ENCODE measurements at places on chromosomes 1 and 21. TPM values are rescaled to one million over a fixed set of nuclear protein-coding genes. Genes with fewer than 3 reads are reported as not detected.

DNA sequence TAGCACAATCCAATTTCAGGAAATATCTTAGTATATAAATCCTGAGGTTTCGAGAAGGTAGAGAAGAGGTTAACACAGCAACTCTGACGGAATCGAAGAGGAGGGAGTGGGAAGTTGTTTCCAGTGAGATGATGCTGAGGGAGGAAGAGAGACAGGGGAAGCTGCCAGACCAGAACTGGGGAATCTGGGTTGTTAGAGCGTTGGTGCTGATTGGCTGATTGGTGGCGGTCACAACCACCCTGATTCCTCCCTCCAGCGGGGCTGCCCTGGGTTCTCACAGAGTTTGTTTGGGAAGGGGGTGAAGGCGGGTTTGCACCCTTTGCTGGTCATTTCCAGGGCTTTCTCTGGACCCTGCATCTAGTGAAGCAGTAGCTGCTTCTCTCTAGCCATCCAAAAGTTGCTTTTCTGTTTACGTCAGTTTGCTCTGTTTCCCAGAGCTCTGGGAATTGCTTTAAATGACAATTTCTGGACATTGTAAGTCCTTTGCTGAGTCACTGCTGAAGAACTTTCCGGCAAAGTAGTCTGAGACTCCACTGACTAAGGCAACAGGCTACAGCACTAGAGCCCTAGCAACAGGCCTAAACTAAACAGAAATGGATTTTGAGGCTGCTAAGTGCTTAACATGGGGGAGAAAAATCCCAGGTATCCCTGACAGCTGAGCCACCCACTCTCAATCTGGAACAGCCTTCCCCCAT lies 90.1 kb downstream of the TENT5C start:
- H3K4me1 ChIP-seq: peaks cover 17% of the 10 kb centered on the region
- H3K36me3 ChIP-seq: no peaks in the 10 kb centered on the region
- H3K27me3 ChIP-seq: no peaks in the 10 kb centered on the region

DNA sequence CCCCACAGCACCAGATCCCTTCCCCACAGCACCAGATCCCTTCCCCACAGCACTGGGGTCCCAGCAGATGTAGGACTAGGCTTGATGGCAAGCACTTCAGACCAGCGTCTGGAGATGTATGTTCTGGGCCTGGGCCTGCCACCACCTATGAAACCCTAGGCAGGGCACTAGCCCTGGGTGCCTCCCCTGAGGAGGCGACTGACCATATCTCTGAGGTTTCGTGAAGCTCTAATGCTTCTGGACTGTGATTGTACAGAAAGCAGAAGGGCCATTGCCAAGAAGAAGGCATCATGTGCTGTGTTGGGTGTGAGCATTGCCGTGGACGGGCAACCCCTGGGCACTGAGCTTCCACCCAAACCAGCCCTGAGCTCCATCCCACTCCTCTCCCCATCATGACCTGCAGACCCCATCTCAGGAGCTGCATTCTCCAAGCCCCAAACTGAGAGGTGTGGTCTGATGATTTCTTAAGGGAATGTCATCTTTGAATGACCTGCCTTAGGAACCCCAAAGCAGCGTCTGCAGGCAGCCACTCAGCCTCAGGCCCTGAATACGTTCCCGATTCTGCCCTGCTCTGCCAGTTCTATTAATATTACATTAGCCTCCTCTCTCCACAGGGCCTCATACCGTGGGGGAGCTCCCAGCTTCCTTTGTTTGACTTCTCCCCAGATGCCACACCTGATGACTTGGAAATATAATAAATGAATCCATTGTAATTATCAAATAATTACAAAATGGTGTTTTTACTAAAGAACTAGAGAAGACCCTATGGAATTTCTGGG lies 163.4 kb downstream of the TRIM33 start:
- H3K27me3 ChIP-seq: no peaks in the 10 kb centered on the region
- H3K4me1 ChIP-seq: peaks cover 14% of the 10 kb centered on the region
- no peaks in the 10 kb centered on the region for H3K36me3 ChIP-seq
- H3K27ac ChIP-seq: no peak overlapping the region

DNA sequence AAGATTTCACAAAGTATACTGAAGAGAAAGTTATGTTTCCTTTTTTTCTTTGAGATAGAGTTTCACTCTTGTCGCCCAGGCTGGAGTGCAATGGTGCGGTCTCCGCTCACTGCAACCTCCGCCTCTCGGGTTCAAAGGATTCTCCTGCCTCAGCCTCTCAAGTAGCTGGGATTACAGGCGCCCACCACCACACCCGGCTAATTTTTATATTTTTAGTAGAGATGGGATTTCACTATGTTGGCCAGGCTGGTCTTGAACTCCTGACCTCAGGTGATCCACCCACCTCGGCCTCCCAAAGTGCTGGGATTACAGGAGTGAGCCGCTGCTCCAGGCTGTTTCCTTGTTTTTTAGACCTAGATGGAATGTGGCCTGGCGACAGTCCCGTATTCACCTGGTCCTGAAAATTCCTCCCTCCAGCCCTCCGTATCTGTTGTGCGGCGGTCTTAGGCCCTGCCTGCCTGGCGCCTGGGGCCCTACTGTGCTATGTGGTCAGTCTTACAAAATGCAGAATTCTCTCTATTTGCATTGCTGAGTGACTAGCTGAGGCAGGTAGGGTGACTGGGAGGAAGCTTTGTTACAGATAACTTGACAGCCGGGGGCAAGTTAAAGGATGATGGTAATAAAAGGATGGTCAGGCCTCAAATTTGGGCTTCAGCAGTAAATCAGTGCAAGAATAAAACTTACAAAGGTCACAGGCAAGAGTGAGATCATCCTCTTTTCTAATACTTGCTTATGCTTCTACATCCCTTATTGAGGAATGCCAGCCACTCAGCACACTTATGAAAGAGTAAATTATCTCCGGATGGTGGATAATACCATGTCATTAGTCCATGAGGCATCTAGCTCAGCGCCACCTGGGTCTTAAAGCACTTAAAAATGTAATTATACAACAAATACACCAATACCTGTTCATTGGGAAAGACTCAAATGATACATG lies 30.3 kb downstream of the PARK7 start:
- H3K27me3 ChIP-seq: no peaks in the 10 kb centered on the region
- no peaks in the 10 kb centered on the region for H3K36me3 ChIP-seq
- DNase-seq: no peak
- H3K4me3 ChIP-seq: no peak overlapping the region
- H3K4me1 ChIP-seq: peaks cover 12% of the 10 kb centered on the region

DNA sequence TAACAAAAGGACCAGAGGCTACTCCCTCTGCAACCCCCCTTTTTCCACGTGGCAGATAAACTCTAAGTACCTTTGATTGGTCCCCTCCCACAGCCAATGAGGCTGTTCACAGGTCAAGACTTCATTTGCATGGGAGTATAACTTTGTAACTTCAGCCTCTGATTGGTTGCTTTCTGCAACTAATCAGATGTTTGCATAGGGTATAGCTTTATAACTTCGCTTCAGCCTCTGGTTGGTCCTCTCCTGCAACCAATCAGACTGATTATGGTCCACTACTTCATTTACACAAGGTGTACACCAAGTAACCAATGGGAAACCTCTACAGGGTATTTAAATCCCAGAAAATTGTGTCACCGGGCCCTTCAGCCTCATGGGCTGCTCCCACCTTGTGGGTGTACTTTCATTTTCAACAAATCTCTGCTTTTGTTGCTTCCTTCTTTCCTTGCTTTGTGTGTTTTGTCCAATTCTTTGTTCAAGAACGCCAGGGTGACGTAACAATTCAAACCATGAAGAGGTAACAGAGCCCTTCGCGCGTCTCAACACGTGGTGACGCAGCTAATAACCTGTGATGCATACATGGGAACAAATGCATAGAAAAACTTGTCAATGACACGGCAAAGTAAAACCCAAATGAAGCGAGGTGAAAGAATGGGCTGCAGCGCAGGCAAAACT lies 47.2 kb downstream of the VPS26C start:
- DNase-seq: no peak
- peak overlapping the region; percentile 60 for H3K4me3 ChIP-seq
- H3K27ac ChIP-seq: peak overlapping the region; percentile 77
- peaks cover 11% of the 10 kb centered on the region for H3K36me3 ChIP-seq
- peaks cover 18% of the 10 kb centered on the region for H3K4me1 ChIP-seq

- H3K27ac ChIP-seq: no peak overlapping the region
- H3K36me3 ChIP-seq: no peaks in the 10 kb centered on the region
- H3K4me3 ChIP-seq: no peak overlapping the region
- no peaks in the 10 kb centered on the region for H3K27me3 ChIP-seq
These were observed 17.4 kb downstream of the ZZZ3 start for GRCh38 chr1:77664939-77665516.

DNA sequence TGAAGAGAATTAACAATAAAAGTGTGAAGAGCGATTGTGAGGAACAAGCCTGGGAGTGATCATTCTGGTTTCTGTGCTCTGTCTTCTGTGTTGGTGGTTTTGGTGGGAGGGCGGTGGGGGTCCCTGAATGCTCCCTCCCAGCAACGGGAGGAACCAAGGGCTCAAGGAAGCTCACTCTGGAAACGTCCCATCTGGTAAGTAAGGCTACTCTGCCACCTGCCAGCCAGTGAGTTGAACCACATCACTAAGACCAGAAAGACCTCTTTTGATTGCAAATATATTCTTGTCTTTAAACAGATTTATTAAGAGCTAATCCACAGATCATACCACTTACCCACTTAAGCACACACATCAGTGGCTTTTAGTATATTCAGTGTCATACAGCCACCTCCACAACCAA lies 125.0 kb downstream of the PRDM2 start:
- H3K27ac ChIP-seq: no peak overlapping the region
- H3K36me3 ChIP-seq: peaks cover 34% of the 10 kb centered on the region
- no peaks in the 10 kb centered on the region for H3K4me1 ChIP-seq
- no peaks in the 10 kb centered on the region for H3K27me3 ChIP-seq
- no peak for DNase-seq

GRCh38 chr21:44285138-44285992 lies at the start of gene AIRE:
Gene AIRE, plus strand, starts transcription at chr21:44285876. Its CDS starts 131 bp downstream, at chr21:44286007.
- no peaks in the 10 kb centered on the region for H3K36me3 ChIP-seq
- H3K4me3 ChIP-seq: no peak within 1 kb of the TSS
- H3K4me1 ChIP-seq: peaks cover 11% of the 10 kb centered on the region
- no peak for DNase-seq
- no peak within 1 kb of the TSS for H3K27ac ChIP-seq

- no peaks in the 10 kb centered on the region for H3K36me3 ChIP-seq
- peaks cover 9% of the 10 kb centered on the region for H3K4me1 ChIP-seq
These were observed 26.5 kb downstream of the KAZN start for GRCh38 chr1:14624941-14625340.

GRCh38 chr1:72777918-72778317 lies 495.6 kb upstream of the NEGR1 start:
- peaks cover 5% of the 10 kb centered on the region for H3K4me1 ChIP-seq
- no peak for DNase-seq
- no peaks in the 10 kb centered on the region for H3K36me3 ChIP-seq
- no peaks in the 10 kb centered on the region for H3K27me3 ChIP-seq
- H3K4me3 ChIP-seq: no peak overlapping the region

DNA sequence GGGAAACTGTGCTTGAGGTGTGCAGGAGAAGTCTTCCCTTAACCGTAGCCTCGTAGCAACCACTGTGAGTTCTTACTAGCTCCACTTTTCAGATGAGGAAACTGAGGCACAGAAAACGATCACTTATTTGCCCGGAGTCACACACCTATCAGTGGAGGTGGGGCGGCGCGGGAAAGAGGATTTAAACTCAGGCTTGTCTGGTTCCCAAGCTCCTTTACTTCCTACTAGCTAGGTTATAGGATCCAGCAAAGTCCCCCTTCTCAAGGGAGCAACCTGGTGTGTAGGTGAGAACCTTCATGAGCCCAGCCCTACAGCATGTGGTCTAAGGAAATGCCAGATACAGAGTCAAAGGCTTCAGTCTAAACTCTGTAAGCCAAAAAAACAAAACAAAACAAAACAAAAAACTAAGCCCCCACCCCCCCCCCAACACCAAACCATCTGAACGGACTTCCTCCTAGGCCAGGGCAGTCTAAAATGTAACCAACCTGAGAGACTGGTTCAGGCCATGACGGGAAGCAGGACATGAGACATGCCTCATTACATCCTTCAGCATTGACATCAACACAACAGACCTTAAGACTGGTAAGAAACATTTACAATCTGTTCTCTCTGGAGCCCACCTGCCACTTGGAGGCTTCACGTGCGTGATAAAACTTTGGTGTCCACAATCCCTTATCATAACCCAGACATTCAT lies 709 bp upstream of the FBXO42 start:
- peak overlapping the region; percentile 90 for H3K27ac ChIP-seq
- no peaks in the 10 kb centered on the region for H3K36me3 ChIP-seq
- no peaks in the 10 kb centered on the region for H3K27me3 ChIP-seq
- H3K4me1 ChIP-seq: peaks cover 17% of the 10 kb centered on the region

- no peaks in the 10 kb centered on the region for H3K27me3 ChIP-seq
- peaks cover 11% of the 10 kb centered on the region for H3K4me1 ChIP-seq
- no peak for DNase-seq
- peak overlapping the region; percentile 77 for H3K27ac ChIP-seq
- no peaks in the 10 kb centered on the region for H3K36me3 ChIP-seq
These were observed 30.5 kb downstream of the EEIG2 start for GRCh38 chr1:108590441-108590840.

GRCh38 chr1:88288571-88288970 lies 395.5 kb upstream of the PKN2 start:
- no peaks in the 10 kb centered on the region for H3K36me3 ChIP-seq
- H3K4me3 ChIP-seq: no peak overlapping the region
- H3K4me1 ChIP-seq: no peaks in the 10 kb centered on the region
- no peak for DNase-seq
- no peaks in the 10 kb centered on the region for H3K27me3 ChIP-seq

GRCh38 chr1:195345149-195345548 lies 1263.1 kb downstream of the KCNT2 start:
- H3K4me3 ChIP-seq: no peak overlapping the region
- H3K36me3 ChIP-seq: no peaks in the 10 kb centered on the region
- H3K27me3 ChIP-seq: no peaks in the 10 kb centered on the region
- no peak for DNase-seq
- no peak overlapping the region for H3K27ac ChIP-seq

- no peak overlapping the region for H3K4me3 ChIP-seq
- no peak overlapping the region for H3K27ac ChIP-seq
- DNase-seq: no peak
- no peaks in the 10 kb centered on the region for H3K36me3 ChIP-seq
- no peaks in the 10 kb centered on the region for H3K4me1 ChIP-seq
These were observed 488.4 kb upstream of the ADGRL2 start for GRCh38 chr1:81312272-81312754.

GRCh38 chr1:181635110-181635509 lies 151.8 kb downstream of the CACNA1E start:
- H3K27ac ChIP-seq: no peak overlapping the region
- no peak for DNase-seq
- H3K4me1 ChIP-seq: no peaks in the 10 kb centered on the region

DNA sequence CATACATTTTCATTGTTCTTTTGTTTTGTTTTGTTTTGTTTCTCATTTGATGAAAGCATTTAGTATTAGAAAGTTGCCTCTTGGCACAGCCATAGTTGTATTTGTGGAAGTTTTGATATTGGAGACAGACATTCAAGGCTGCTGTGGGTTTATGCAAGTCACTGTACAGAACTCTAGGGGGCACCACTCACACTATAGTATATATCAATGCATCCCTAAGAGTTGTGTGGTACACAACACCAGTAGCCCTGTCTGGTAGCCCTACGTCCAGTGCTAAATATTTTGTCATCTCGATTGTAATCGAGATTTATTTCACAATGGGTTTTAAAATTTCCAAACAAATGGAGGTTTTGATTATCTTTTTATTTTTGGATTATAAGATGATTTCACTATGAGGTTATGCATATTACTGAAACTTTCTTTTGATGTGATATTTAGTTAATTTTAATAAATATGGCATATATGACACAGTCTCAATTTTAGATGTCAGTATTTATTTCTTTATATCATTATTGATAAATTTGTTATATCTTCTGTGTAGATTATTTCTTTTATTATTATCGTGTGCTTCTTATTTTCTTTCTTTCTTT lies 112.2 kb downstream of the NR5A2 start:
- no peaks in the 10 kb centered on the region for H3K4me1 ChIP-seq
- DNase-seq: no peak
- H3K4me3 ChIP-seq: no peak overlapping the region

- H3K4me1 ChIP-seq: peaks cover 13% of the 10 kb centered on the region
- H3K27me3 ChIP-seq: no peaks in the 10 kb centered on the region
- no peak for DNase-seq
These were observed 2.8 kb upstream of the CDC73 start for GRCh38 chr1:193118803-193119730.

Gene S100A3
- not detected for total RNA-seq

Gene KAZN
- total RNA-seq: 50.7 TPM
